ENCODE measurements at places on chromosomes 13 and 19.

DNA sequence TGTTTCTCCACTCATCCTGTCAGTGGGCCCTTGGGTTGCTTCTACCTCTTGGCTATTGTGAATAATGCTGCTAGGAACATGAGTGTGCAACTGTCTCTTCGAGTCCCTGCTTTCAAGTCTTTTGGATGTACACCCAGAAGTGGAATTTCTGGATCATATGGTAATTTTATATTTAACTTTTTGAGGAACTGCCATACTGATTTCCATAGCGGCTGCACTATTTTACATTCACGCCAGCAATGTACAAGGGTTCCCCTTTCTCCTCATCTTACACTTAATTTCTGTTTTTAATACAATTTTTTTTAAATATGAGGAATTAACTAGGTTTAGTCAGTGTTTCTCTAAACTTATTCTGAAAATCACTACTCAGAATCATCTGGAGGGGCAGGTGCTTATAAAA is 24.2 kb upstream of the SLC46A3 start:
- no peak for DNase-seq

GRCh38 chr19:13079542-13079986 is 23.1 kb downstream of the LYL1 start:
- peak; percentile 83 for DNase-seq

DNA sequence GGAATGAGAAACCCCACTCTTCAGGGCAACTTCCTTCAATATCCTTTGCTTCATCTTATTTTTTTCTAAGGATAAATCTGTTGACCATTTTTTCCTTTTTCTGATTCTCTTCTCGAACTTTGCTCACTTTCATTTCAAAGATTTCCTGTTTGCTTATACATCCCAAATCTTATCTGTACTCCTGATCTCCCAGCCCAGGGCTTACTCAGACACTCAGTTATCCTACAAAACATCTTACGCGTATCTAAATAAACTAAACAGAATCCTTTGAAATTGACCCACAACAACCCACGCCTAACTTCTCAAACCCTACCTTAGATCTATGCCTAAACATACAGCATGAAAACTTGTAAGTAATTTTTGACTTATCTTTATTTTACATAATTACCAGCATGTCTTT is 179.2 kb downstream of the ABCC4 start:
- DNase-seq = no peak

- peak; percentile 64 for DNase-seq
These were observed 20.7 kb upstream of the CEACAM6 start for GRCh38 chr19:41734585-41734984.

DNA sequence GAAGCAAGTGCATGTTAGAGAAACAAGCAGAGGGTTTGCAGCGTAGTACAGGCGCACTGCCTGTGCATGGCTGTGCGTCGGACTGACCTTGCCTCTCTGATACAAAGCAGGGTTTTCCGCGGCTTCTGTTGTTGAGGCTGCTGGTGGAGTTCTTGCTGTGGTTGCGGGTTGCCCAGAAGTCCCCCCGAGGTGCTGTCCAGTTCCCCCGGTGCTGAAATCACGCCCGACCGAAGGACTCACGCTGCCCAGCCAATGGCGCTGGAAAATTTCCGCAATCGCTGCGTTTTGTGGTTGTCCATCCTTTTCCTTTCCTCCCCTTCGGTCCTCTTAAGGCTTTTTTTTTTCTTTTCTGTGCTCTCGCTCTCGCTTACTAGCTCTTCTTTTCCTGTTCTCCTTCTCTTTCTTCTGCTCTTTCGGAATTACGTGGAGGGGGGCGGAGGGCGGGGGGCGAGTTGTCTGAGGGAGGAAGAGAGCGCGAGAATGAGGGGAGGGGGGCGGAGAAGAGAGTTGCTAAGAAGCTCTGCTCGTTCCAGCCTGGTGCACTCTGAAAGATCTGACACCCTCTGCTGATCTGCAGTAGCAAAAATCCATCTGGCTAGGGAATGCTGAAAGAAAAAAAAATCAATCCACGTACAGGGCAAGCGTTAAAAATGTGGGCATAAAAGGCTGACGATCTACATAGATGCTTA is at the start of gene SLITRK1:
TSS of gene SLITRK1 (minus strand) at position 558 of the 689 bp plus-strand sequence. CDS start 967 bp downstream, outside the sequence.
- DNase-seq = peak; percentile 63

DNA sequence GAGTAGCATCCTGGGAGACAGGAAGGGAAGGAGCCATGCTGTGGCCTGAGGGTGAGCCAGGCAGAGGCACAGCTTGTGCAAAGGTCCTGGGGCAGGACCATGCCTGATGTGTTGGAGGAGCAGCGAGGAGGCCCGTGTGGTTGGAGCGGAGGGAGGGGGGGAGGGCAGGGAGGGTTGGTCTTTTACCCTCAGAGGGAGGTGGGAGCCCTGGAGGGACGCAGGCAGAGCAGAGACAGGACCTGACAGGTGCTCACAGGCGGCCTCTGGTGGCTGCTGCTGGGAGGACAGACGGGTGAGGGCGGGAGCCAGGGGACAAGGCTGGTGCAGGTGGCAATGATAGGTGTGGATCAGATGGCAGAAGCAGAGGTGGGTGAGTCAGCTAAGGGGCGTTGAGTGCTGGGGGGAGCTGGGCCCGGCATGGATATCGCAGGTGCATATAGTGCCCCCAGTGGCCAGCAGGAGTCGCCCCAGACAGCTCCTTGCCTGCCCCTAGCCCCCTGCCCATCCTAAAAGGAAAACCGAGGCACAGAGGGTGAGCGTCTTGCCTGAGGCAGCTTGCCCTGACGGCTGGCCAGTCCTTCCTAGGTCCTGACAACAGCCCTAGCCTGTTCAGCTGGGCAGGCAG is 9.8 kb upstream of the GNA15 start:
- DNase-seq = peak; percentile 28

- DNase-seq = no peak
These were observed 2.8 kb downstream of the ZNF536 start for GRCh38 chr19:30374865-30375552.

GRCh38 chr19:13195678-13196077 is 45.5 kb downstream of the IER2 start:
- no peak for DNase-seq

GRCh38 chr13:76971215-76971614 is 20.7 kb upstream of the CLN5 start:
- no peak for DNase-seq

- DNase-seq = no peak
These were observed 7.5 kb downstream of the KLF16 start for GRCh38 chr19:1855828-1856255.

DNA sequence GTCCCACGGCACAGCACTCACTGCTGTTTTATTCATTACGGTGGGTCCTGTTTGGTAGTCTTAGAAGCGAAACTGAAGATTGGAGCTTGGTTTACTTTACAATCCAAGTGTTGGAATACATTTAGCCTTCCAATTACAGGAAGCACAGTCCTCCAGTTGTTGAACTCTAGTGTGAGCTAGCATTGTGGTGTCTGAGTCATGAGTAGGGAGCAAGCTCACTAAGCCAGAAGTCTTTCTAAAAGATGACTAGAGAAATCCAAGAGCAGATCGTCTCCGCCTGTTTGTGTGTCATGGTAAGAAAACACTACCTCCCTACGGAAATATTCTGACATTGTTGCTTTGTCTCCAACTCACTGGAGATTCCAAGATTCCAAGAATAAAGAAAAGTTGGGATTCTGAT is 10.1 kb upstream of the SHISA2 start:
- no peak for DNase-seq

GRCh38 chr13:78309497-78310180 is 293.7 kb downstream of the POU4F1 start:
- DNase-seq = no peak

DNA sequence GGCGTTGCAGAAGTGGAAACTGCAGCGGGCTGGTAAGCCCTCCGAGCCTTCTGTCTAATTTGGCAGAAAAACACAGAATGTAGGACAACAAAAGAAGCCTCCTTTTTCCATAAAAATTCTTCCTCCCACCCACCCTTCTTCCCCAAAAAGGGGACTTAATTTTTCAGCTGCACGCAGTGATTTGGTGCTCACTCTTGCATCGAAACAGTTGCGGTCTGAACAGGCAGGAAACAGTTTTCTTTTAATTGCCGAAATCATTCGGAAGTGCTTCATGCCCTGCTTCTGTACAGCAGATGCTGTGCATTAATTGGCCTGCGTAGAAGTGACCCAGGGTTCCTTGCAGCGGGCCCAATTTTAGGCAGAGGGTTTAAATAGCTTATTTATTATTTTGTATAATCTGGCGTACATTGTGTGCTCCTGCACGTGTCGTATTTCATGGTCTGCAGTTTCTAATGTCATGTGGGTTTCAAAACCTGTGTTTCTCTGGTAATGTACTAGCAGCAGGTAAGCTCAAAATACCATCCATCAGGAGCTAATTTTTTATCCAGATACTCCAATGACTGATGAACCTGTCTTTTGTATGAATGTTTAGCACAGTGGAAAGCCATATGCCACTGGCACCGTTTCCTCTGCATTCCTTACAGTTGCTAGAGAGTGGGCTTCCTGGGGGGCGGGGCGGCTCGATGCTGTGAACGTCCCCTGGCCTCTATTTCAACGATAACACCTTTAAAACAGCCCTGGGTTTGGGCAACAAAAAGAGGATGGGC is 66.6 kb downstream of the GGACT start:
- DNase-seq = no peak

- no peak for DNase-seq
These were observed 329.8 kb upstream of the MIR17HG start for GRCh38 chr13:91017669-91018053.

- no peak for DNase-seq
These were observed 73.2 kb upstream of the CACNA1A start for GRCh38 chr19:13579388-13580060.

DNA sequence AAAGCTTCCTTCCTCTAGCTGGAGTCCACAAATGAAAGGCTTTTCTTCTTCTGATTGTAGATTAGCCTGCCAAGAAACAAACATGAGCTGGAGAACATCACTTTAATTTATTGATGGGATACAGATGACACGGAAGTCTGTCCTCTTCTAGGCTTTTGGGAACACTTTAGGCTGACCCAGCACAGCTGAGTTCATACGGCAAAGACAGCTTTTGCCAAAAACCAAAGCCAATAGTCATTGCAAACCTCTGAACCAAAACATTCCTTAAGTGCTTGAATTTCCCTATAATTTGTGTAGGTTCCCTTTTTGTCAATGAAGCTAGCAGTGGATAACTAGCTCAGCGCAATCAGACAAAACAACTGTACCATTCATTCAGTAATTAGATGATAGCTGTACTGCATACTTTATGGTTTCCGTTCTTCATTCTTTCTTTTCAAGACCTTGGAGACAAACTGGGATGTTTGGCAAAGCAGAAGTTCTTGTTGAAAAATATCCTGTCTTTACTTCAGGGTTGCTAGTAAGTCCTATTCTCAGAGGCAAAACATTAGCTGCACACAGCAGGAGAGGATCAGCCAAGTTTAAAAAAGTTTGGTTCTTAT is 95.7 kb upstream of the SPRY2 start:
- DNase-seq = no peak

GRCh38 chr13:80550971-80551441 is 210.1 kb upstream of the SPRY2 start:
- DNase-seq = no peak

DNA sequence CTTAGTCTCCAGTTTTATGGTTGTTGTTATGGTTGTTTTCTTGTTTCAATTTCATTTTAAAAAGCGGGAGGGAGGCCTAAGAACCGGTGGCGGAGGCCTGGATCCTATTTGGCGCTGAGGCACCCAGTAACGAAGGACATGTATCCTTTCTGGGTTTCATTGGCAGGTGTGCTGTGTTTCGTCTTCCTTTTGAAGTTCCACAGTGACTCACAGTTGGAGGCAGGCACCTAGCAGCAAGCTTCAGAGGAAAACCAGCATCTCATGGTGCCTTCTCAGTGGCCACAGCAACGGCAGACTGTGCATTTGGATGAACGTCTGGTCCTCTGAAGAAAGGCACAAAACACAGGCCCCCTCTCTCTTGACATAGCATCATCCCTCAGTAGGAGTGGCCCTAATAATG is 697.2 kb downstream of the EFNB2 start:
- DNase-seq = no peak

DNA sequence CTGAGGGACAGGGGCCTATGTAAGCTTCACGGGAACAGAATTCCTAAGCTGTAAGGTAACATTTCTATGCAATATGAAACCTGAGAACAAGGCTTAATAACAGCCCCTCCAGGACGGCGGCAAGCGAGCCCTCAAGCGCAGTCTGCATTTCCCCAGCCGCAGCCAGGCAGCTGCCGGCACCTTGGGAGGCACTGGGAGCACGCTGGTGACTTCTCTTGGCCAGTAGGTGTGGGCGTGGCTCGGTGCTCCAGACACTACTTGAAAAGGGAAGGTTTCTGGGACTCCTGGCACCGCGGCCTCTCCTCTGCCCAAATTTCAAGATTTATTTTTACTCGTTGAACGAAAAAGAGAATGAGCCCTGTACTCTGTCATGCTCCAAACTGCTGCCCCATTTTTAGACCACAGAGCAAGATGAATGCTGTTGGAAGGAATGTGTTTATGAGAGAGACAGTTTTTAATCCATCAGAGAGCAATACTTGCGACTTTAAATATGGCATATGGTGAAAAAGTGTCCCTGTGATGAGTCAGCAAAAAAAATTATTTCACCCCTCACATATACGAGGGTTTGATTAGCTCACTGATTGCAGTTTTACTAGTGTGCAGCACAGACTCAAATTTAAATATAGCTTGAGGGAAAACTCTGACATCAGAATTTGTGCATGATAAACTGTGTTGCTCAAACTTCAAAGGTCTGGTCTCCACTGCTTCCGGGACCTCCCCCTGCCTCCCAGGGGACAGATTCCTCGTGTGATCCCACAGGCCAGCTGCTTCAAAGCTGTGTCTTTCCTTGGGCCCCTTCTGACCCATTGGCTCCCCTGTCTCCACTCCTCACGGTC is 81.2 kb downstream of the COL4A2 start:
- DNase-seq = no peak

GRCh38 chr19:6048793-6049405 is 61.4 kb downstream of the RFX2 start:
- peak; percentile 70 for DNase-seq

DNA sequence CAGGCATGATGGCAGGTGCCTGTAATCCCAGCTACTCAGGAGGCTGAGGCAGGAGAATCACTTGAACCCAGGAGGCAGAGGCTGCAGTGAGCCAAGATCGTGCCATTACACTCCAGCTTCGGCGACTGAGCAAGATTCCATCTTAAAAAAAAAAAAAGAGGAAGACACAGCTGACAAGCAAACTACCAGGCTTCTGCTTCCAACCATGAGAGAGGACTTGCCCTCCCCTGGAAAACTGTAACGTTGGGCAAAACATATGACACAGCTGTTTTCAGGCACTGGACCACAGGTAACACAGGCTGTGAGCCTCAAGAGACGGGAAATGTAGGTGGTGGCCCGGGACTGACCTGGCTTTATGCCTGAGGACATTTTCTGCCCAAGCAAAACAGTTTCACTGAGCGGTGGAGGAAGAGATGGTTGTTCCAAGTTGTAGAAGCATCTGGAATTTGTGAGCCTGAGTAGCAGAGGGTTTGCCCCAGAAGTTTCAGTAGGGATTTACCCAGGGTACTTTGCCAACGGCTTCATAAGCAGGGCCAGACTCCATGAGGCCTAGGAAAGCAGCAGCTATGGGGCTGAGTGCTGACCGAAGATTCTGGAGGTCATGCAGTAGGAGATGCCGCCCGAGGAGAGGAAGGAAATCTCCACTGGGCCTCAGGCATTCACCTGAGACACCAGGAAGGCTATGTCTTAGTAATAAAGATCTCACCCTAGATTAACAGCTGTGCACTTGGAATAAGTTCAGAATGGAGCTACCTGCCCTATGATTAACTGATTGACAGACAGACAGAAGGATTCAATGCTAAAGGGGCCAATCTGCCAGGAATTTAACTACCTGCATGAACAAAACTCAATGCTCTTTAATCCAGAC is 88.0 kb downstream of the ABCC4 start:
- DNase-seq = no peak

All from COR-L47 (cell line).